ENCODE measurements at places on chromosomes 3 and 15. TPM values are rescaled to one million over a fixed set of nuclear protein-coding genes. Genes with fewer than 3 reads are reported as not detected.

HIGD2B gene
- total RNA-seq: not detected

ZKSCAN7 gene
- 2.9 TPM for total RNA-seq

FANCD2OS gene
- not detected for total RNA-seq

A4GNT gene
- total RNA-seq: not detected

SHF gene
- total RNA-seq: 0.77 TPM

HTR3E gene
- total RNA-seq: not detected

USP3 gene
- total RNA-seq: 83.3 TPM

EMC7 gene
- total RNA-seq: 57.4 TPM

PRKCD gene
- total RNA-seq: 5.5 TPM

CCDC32 gene
- 16.3 TPM for total RNA-seq

GRAMD2A gene
- total RNA-seq: 5.5 TPM

LRIG1 gene
- 11.6 TPM for total RNA-seq

B3GALNT1 gene
- total RNA-seq: 7.4 TPM

All from bronchial epithelial cell (primary cell).